ENCODE measurements at places on chromosomes 7 and 10. TPM values are rescaled to one million over a fixed set of nuclear protein-coding genes. Genes with fewer than 3 reads are reported as not detected.

KCNIP2 gene
- total RNA-seq: 5.9 TPM

KCP gene
- total RNA-seq: 2.5 TPM

- no peak for DNase-seq
Observed at GRCh38 chr10:61964059-61964709, 62.7 kb downstream of the ARID5B start.

GRCh38 chr10:130470973-130471372 is 334.8 kb downstream of the GLRX3 start:
- DNase-seq: no peak

DNA sequence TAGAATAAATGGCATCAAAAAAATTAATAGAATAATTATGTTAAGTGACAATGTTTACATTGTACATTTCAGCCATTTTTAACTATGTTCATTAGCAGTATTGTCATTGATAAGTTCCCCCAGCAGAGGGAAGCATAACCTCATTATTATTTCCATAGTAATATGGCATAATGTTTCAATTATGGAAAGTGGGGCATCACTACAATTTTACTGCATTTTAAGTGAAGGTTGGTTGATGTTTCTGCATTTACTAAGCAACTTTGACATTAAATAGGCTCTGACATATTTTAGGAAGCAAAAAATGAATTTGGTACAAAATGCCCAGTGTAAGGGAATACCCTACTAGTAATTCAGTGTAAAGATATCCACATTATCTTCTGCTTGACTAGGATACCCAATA is 218.3 kb downstream of the SEMA3A start:
- DNase-seq: peak; percentile 11

- no peak for DNase-seq
Observed at GRCh38 chr10:101444058-101444898, 90.3 kb downstream of the BTRC start.

DNA sequence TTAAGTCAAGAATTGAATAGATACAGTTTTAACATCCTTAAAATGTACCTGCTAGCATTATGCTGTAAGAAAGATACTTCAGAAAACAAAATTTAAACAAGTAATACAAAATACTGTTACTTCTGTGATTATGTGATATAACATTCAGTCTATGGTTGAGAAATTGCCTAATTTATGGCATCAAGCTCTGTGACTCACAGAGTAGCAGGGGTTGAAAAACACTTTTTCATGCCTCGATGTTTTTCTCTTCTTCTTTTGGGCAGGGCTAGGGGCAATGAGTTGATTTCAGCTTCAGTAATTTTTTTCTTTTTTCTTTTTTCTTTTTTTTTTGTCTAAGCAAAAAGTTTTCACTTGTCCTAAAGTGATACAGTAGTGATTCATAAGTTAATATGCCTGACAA is 209.2 kb downstream of the MBL2 start:
- DNase-seq: no peak

DNA sequence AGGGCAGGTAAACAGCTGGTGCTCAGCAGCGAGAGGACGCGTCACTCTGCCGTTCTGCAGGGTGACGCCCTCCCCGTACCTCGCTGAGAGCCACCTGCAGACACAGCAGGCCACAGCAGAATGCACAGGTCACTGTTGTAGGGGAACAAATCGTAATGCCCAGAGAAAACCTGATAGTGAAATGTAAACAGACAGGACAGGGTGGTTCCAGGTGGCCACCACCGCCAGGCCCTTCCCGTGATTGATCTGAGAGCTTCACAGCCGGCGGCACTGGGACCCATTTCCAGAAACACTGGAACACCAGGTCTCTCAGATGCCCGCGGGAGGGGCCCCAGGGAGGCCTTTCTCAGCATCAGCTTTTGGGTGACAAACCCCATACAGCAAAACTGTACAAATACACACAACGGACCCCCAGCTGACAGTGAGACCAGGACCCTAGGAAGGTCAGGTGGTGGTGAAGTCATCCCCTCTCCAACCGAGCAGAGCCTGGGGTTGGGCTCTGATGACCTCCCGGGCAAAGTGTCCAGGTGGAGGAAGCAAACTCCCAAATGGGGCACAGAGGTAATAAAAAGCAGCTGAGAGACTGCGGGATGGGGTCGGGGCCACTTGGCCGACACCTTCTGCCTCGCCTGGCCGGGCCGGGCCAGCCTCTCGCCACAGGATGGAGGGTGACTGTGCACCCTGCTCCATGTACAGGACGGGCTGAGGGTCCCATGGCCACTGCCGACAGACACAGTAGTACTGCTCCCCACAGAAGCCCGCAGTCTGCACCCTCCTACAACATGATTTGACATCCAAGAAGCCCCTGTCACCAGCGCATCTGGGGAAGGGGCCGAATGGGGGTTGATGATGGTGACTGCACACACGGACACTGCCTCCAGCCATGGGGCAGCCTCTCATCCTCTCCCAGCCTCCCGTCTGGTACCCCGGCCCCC is 4.6 kb downstream of the BHLHA15 start:
- peak; percentile 55 for DNase-seq

DNA sequence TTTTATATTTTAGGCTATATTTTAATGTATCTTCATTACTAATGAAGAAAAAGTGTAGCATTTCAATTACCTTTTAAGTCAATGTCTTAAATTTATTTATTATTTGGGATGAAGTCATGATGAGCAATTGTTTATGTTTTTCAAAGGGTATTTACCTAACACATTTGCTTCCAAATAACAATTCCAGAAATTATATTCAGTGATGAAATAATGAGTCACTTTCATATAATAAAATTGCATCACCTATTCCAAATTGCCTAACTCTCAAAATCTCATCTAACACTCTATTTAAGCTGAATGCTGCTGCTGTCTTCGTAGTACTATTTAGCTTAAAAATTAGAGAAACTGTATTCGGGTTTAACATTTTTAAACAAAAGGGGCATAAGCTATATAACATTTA is 97.7 kb downstream of the PRKG1 start:
- no peak for DNase-seq

- DNase-seq: no peak
Observed at GRCh38 chr10:132173185-132173584, 13.6 kb upstream of the DPYSL4 start.

DNA sequence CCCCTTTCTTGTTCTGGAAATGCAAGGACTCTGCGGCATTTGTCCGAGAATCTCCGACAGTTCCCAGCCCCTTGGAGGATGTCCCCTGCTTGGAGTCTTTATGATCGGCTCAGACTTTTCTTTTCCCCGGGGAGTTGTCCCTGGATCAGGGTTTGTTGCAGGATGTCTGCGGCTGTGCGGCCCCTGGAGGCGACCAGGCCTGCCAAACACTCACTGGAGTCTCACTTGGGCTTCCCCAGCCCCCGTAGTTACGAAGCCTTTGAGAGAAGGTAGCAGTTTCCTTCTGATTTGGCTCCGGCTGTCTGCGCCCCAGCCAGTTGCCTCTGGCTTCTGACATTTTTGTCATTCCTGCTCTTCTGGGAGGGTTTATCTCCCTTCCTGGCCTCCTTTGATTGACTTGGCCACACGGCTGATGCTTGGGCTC is 16.1 kb downstream of the COL26A1 start:
- DNase-seq: peak; percentile 62

Measured in H7 (cell line).